ENCODE measurements at places on chromosomes 6 and 20.

DNA sequence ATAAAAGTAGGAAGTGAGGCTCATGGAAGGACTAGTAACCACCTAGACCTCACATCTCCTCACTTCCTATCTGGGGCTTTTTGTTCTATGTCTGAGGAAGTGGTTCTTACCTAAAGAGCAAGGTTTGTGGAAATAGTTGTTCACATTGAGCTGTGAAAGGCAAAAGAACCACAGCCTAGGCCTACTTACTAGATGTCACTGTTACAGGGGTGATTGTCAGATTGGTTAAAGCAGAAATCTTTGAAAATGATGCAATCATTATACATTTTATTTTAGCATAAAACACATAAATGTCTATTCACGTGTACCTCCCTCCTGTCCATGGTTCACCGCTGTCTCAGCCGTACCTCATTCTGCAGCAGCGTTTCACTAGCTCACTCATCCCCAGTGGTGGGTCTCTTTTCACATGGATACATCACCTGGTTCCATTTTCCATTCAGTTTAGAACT, 268.8 kb downstream of the TMEM242 start:
- DNase-seq = no peak

- no peak for DNase-seq
Measured at GRCh38 chr6:168714547-168715260, 273.7 kb downstream of the SMOC2 start.

DNA sequence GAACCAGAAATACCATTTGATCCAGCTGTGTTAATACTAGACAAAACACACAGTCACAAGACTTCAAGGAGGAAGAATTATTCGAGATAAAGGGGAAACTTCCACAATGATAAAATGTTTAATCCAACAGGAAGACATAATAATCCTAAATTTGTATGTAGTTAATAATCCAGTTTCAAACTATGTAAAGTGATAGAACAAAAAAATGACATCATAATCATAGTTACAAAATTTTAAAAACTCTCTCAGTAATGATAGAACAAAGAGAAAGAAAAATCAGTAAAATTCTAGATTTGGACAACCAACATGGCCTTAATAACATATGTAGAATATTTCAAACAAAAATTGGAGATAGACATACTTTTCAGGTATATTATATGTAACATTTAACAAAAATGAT, 38.9 kb downstream of the LINC00237 start:
- no peak for DNase-seq

DNA sequence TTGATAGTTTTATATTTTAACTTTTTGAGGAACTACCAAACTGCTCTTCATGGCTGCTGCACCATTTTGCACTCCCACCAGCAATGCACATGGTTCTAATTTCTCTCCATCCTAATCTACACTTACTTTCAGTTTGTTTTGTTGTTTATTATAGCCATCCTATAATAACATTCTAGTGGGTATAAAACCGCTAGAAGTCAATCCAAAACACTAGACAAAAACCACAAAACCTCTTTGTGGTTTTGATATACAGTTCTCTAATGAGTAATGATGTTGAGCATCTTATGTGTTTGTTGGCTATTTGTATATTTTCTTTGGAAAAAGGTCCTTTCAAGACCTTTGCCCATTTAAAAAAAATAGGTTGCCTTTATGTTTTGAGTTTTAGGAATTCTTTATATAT, 5.6 kb downstream of the RPP21 start:
- no peak for DNase-seq

- DNase-seq = no peak
Measured at GRCh38 chr6:63724721-63725120, 89.1 kb downstream of the PHF3 start.

DNA sequence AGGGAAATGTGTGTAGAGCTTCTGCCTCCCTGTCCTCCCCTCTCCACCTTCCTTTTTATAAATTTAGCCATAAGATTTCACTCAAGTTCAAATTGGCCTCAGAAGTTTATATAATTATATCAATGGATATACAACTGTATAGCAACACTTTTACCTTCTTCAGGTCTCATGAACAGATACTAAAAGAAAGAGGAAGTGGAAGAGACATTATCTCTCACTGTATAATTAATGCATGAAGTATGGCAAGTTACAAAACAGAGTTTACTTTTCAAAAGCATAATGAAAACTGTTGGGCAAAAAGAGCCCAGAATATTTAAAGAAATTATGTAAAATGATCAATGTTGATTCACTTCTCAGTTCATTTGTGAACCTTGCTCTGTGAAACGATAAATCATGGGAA, 99.7 kb downstream of the PDE7B start:
- DNase-seq = no peak
